DMS79 (cell line): ENCODE measurements at places on chromosomes 6 and 20.
A peak's percentile ranks its signal among the peaks of the same experiment; 100 is the strongest.

GRCh38 chr6:33112148-33112547 lies 36.4 kb downstream of the HLA-DPB1 start:
- no peak for DNase-seq

DNA sequence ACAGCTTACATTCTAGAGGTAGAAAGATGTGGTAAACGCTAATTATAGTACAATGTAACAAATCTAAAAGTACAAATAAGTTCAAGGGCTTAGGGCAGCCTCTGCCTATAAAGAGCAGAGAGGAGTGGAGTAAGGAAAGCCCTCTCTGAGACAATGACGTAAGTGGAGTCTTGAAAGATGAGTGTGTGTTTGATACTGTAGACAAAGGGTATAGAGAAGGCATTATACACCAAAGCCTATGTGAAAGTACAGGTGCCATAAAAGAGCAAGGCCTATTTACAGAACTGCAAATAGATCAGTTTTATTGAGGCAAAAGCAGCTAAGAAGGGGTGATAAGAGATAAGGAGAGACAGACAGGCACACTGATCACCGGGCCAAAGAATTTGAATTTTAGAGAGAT lies 10.9 kb downstream of the GOPC start:
- no peak for DNase-seq

DNA sequence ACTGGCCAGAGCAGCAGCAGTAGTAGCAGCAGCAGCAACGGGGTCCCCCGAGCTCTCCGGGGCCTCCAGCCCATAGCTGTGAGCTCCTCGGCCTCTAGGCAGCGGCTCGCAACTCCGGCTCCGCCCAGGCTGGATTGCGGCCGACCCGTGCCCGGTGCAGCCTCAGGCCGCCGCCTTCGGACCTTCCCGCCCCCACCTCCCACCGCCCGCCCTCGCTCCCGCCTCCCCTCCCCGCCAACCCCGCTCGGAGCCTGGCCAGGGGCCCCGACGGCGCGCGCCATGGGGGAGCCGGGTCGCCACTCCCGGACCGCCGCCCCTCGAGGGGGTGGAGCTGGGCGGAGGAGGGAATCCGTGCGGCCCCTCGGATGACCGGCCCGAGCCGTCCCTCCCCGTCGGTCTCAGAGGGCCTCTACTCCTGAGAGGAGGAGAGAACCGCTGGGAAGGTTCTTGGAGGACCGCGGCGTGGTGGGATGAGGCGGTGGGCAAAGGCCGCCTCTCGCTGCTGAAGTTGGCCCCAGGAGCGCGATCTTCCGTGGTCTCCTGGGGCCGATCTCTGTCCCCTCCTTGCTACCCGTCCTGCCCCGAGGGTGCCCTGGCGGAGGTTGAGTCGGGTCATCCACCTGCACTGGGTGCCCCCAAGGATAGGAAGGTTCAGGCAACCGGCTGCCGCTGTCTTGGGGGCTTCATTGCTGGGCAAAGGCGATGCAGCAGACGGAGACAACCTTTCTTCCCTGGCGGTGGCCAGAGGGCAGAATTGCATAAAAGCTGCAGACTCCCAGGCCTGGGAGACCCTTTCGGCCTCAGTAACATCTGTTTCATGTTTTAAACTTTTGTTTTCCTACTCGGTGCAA lies at the start of gene ADAM33:
ADAM33 (minus strand) TSS at position 80 of the 851 bp plus-strand sequence; CDS start at position 74, 6 bp downstream.
- DNase-seq = no peak

- no peak for DNase-seq
Measured at GRCh38 chr6:132651062-132651461, 7.9 kb downstream of the TAAR1 start.

- DNase-seq = no peak
Measured at GRCh38 chr6:165848086-165848426, 185.0 kb upstream of the PDE10A start.

GRCh38 chr6:14544666-14545065 lies 427.1 kb downstream of the CD83 start:
- DNase-seq = peak; percentile 58

GRCh38 chr6:128631031-128631430 lies 110.6 kb upstream of the PTPRK start:
- no peak for DNase-seq

DNA sequence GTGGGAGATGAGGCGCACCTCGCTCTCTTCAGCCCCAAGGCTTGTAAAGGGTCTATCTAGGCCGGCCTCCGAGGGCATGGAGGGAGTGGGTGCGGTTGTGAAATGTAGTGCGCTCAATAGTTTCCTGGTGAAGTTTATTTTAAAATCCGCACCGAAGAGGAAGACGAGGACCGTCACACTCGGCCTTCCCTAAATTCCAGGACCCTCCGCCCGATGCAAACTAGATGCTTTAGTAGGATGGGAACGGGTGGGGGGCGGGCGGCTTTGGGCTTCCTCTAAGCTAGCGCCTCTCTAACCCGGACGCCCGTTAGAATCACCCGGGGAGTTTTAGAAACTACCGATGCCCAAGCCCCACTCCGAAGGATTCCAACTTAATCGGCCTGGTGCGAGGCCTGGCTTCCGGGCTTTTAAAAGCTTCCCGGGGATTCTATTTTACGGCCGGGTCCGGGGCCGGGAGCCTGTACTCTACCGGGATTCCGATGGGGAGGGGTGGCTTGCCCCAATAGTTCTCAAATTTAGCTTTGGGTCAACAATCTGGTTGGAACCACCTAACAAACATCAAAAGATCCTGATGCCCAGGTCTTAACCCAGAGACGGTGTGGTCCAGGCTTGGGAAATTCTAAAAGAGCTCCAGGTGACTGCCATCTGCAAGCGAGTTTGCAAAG lies 548 bp upstream of the BCAS4 start:
- DNase-seq = no peak

- DNase-seq = no peak
Measured at GRCh38 chr6:28160233-28160632, 18.6 kb downstream of the ZKSCAN8 start.

DNA sequence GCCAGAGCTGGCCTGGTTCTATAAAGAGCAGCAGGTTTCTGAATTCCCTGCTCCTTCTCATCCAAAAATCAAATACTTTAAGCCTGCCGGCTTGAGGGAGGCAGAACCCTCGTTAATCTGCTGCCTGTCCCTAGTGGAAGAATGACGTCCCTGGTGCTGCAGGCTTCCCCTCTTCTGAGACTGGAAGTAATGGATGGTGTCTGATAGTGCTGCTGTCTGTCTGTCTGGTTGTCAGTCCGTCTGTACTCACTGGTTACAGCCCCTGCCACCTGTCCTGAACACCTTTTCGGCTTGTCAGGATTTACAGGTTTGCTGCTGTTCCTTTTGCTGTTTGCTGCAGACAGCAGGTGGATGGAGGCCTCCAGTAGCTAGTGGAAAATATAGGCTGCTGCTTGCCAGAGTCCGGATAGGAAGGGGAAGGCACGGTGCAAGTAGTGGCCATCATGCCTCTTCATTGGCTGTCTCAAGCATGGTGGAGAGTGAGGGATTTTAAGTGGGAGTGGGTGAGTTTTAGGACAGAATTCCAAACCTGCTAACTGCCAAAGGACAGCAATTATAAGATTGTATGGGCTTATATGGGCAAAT lies 2.5 kb downstream of the RIMS1 start:
- DNase-seq = no peak

DNA sequence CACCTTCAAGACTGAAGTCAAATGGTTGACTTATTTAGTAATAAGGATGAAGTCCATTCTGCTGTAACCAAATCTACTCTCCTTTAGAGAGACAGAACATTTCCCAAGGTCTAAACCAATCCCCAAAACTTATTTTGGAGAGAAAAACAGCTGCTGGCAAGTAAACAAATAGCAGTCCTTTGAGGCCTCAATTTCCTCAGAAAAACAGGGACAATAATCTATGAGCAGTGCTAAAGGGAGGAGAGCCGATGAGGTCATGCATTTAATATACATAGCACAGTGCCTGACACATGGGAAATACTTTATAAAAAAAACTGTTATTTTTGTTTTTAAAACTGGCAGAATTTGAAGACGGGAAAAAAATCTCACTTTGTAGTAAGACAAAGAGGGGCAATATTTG lies 526.0 kb downstream of the EPM2A start:
- no peak for DNase-seq

DNA sequence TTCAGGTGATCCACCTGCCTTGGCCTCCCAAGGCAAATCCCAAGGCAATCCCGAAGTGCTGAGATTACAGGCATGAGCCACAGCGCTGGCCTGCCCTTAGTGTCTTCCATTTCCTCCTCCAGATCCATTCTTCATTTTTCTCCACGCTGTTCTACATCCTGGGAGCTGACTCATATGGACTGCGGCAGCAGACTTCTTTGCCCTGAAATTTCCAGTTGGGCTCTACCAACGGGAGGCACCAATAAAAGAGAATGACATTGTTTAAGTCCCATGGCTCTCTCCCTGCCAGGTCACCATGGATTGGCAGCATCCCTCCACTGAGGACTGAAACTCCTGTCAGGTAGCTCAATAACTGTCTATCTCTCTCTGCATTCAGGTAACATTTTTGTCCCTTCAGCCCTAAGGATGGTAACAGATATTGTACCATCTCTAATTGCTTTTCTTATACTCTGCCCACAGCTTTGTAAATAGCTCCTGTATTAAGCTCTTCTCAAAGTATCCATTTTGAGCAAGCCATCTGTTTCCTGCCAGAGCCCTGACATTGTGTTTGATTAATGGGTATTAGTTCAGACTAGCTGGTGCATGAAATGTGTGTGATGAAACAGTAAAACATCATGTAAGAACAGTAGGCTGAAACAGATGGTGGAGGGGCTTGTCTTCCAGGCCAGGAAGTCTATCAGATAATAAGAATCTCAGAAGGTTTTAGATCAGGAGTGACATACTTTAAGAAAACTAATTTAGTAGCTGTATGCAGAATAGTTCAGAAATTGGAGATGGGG lies 3.6 kb downstream of the TBCC start:
- no peak for DNase-seq

GRCh38 chr20:62892348-62893304 lies 31.0 kb upstream of the TCFL5 start:
- no peak for DNase-seq

GRCh38 chr20:22623211-22623610 lies 38.8 kb upstream of the FOXA2 start:
- DNase-seq = no peak

- no peak for DNase-seq
Measured at GRCh38 chr6:124040655-124041054, 237.0 kb downstream of the NKAIN2 start.

DNA sequence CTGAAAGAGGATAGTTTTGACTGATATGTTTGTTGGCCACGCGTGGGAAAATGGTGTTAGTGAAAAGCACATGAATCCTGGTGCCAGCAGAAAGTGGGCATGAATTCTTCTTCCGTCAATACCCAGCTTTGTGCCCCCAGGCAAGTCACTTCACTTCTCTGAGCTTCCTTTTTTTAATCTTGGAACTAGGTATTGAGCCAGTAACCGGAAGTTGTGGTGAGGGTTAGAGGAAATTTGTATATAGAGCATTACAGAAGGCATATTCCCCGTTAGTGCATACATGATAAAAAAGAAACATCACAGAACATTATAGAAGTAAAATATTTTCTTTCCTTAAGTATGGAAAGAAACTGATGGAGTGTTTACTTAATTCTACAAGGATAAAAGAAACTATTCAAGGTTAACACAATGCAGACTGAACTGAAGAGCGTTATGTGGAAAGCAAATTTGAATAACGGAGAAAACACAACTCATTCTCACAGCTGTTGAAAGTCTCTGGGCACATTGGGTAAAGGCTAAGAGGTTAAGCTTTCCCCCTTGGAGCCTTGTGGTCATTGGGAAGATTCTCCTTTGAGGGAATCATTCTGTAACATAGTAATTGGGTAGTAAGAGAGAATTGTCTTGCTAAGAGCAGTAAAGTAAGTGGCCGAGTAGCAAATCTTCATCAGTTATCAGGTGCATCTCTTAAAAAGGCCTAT lies 223.1 kb downstream of the BCAS1 start:
- no peak for DNase-seq

- no peak for DNase-seq
Measured at GRCh38 chr6:97705568-97705967, 422.6 kb upstream of the MMS22L start.

DNA sequence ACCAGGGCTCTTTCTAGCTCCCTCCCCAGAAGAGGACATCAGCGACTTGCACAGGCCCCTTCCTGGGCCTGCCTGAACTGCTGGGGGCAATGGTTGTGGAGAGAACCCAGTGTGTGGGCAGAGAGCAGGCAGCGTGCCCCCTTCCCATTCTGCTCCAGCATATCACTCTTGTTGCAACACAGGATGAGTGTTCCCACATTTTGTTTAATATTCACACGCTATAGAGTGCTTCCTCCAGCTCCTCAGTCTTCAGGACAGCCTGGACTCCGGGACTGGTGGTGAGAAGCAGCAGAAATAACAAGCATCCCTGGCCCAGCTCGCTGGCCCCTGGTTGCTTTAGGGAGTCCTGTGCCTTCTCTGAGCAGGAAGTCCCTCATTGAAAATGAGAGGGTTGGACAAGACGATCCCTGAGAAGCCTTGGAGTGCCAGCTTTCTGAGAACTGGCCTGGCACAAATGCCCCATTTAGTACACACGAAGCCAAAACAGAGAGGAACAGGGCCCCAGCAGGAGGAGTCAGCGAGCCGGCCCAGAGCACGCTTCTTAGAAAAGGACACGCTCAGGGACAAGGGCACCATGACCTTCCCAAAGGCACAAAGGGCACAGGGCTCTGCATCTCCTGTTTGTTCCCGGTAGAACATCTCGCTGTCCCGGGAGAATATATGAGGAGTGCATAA lies 84.2 kb upstream of the FOXC1 start:
- DNase-seq = no peak

DNA sequence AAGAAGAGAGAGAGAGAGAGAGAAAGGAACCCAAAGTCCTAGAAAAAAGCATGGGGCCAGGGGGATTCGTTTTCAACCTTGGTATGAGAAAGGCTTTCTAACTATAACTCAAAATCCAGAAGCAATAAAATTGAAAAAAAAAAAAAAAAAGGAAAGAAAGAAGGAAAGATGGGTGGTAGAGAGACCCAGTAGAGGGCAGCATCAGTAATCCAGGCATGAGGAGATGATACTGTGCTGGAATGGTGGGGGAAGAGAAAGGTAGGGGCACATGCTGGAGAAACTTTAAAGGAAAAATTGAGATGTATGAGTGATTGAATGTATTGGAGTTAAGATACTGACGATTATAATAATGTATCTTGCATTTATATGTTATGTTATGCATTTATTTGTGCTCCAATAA lies 1040.7 kb upstream of the FLRT3 start:
- DNase-seq = no peak

- no peak for DNase-seq
Measured at GRCh38 chr6:135438907-135439535, 58.5 kb downstream of the AHI1 start.

- DNase-seq = no peak
Measured at GRCh38 chr6:97399208-97399607, 116.2 kb upstream of the MMS22L start.

- DNase-seq = no peak
Measured at GRCh38 chr6:148566664-148567350, 180.0 kb upstream of the UST start.
